ENCODE measurements at places on chromosomes 12 and 14.

- peak; percentile 72 for DNase-seq
These were observed 19.5 kb upstream of the TTC9 start for GRCh38 chr14:70622111-70622712.

- DNase-seq = no peak
These were observed 40.4 kb upstream of the DIO3 start for GRCh38 chr14:101520621-101521472.

DNA sequence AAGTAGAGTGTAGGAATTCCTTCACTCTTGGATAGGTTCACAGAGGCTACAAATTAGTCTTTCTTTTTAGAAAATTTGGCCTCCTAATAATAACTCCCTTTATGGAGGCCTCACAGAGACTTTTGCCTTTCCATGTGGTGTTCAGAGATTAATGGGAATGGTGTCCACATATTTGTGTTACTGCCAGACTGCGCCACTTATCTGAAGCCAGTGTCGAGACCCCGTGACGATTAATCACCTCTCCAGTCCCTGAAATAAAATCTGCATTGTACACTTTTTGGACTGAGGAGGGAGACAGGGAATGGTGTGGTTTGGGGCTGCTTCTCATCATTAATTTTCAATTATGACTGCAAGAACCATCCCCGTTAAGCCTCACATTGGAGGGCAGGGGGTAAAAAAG lies 980.5 kb downstream of the FLRT2 start:
- no peak for DNase-seq

DNA sequence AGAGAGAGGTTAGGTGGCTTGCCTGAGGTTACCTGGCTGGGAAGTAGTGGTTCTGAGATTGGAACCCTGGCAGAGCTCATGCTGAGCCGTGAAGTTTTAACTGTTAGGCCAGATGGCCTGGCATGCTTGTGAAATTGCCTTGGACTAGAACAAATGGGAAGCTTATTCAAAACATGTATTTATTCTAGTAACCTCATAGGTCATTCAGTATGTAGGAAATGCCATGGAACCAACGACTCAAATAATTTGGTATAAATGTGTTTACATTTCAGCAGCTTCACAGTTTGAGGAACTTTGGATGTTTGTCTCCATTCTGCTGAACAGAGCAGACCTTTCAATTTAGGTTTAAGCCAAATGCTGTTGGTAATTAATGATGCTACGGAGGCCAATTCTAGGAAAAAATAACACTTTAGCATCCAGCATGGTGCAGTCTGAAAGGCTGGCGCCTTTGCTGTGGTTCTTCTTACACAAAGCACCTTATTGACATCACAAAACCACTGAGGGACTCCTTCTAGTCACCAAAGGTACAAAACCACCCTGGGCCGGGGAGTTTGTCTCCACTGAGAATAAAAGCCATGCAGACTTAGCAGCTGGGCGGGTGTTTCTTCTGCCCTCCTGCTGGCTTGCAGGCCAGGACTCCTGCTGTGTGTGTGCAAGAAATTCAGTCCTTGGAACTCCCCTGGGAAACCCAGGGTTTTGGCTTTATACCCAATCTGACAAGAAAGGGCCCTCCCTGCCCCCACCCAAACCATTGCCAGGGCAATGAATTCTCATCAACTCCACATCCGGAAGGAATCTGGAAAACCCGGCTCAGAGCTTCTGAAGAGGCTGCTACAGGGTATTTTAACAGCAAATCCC lies 64.2 kb downstream of the ELK3 start:
- peak; percentile 49 for DNase-seq

DNA sequence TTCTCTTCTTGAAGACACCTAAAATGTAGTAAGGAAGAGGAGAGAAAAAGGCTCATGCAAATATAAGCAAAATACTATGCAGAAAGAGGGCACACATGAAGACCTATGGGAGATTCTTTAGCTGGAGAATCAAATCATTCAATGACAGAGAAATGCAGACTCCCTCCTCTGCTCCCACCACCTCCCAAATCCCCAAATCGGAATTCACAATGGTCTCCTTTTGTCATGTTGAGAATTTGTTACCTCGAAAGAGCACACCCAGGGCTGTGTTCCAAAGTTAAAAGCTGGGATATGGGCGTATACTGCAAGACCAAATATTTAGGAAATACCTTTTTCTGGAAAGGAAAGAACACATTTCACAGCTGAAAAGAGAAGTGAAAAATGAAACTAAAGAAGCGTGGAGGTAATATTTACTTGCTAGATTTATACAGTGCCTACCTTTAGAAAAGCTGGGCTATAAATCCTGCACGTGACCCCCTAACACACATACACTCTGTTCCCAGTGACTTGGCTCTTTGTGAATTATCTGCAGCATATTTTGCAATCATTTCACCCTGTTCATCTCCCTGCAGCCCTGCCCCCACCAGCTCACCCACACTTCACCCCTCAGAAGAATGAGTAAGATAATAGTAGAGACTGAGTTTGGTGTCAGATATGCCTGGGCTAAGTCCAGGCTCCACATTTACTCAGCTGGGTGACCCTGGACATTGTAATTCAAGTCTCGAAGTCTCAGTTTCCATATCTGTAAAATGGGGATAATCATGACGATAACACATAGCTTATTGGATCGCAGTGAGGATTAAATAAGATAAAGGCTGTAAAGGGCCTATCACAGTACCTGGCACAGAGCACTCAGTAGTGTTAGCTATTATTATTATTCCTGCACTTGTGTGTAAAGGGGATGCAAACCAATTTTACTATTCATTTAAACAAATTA lies 2.9 kb upstream of the CACNA1C start:
- DNase-seq = no peak

- no peak for DNase-seq
These were observed 25.4 kb downstream of the CD9 start for GRCh38 chr12:6225630-6226001.

GRCh38 chr12:117570608-117571007 lies 209.2 kb upstream of the NOS1 start:
- no peak for DNase-seq

DNA sequence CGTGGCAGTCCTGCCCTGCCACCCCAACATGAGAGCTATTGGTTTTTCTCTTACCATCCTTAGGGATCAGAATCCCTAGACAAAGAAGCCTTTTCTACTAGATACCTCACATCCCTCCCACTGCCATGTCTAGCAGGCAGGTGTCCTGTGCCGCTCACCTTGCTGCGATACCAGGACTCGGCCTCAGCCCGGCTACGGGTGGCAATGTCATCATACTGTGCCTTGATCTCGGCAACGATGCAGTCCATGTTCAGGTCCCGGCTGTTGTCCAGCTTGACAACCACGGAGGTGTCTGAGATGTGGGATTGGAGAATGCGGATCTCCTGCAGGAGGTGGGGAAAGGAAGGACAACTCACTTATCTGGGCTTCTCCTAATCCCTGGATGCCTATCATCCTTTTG lies 4.5 kb downstream of the KRT83 start:
- no peak for DNase-seq

GRCh38 chr14:67513631-67514108 lies 19.4 kb upstream of the PLEKHH1 start:
- no peak for DNase-seq

All from activated naive CD4-positive, alpha-beta T cell treated with anti-CD3 and anti-CD28 coated beads for 36 hours (primary cell).